ENCODE measurements at places on chromosomes 12 and 14.

GRCh38 chr14:30069536-30069935, 141.9 kb upstream of the PRKD1 start:
- DNase-seq = no peak

GRCh38 chr12:92365836-92366235, 220.2 kb upstream of the BTG1 start:
- DNase-seq = no peak

DNA sequence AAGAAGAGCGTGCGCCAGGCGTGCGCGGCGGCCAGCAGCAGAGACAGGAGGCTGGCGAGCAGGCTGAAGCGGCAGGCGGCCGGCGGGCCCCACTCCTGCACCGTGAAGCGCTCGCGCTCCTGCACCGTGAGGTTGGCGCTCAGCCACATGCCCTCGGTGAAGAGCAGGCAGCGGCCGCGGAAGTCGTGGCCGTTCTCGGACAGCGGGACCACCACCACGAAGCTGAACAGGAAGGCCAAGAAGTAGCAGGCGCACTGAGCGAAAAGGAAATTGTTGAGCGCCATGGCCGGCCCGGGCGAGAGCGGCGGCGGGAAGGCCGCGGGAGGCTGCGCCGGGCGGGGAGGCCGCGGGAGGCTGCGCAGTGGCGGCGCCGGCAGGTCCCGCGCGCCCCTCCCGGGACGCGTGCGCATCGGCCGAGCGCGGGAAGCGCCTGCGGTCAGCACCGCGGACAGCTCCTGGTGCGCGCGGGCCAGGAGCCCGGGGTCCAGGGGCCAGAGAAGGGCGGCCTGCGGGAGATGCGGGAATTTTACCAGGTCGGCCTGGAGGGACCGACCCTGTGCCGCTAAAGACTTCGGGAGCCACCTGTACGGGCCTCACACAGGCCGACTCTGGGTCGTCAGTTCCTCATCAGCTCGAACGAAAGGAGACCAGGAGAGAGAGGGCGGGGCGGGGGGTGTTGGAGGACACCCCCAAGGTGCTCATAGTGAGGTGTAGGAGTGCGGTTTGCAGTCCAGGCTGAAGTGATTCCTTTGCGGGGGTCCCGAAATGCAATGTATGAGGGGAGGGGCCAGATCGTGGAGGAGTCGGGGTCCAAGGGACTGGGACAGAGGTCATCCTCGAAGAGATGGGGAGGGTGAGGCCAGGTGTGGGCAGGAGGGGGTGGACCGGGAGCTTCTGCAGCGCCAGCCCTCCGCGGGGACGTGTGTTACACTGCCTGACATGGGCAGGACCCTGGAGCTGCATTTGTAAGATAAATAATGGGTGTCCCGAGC, at the start of gene TMEM179:
Gene TMEM179, minus strand, starts transcription at position 315 of the 992 bp plus-strand sequence. Its CDS starts 31 bp downstream, at position 284.
- DNase-seq = no peak

- DNase-seq = no peak
Measured at GRCh38 chr14:56046546-56046945, 71.7 kb upstream of the PELI2 start.

DNA sequence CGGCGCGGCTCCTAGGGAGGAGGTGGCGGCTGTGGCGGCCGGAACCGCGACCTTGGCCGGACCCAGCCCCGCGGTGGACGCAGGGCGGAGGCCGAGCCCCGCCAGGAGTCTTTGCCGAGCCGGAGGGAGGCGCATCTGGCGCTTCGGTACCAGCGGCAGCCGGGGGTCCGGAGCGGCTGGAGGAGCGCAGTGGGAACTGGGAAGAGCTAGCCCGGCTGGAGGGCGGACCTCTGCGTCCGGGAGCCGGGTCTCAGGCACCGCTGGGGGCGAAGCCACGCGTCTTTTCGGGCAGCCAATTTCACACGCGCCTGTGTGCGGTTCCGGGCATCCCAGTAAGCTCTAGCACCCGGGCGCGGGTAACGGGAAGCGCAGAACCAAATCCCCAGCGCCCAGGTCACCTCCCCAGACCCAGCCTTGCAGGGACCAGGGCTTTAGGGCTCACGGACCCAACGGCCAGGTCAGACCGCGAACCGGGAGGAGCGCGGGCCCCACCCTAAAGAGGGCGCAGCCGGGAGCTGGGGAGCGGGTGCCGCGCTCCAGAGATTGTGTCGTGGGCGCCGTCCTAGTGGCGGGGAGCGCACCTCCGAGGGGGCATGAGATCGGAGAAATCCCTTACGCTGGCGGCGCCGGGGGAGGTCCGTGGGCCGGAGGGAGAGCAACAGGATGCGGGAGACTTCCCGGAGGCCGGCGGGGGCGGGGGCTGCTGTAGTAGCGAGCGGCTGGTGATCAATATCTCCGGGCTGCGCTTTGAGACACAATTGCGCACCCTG, 89.4 kb downstream of the GALNT8 start:
- no peak for DNase-seq

DNA sequence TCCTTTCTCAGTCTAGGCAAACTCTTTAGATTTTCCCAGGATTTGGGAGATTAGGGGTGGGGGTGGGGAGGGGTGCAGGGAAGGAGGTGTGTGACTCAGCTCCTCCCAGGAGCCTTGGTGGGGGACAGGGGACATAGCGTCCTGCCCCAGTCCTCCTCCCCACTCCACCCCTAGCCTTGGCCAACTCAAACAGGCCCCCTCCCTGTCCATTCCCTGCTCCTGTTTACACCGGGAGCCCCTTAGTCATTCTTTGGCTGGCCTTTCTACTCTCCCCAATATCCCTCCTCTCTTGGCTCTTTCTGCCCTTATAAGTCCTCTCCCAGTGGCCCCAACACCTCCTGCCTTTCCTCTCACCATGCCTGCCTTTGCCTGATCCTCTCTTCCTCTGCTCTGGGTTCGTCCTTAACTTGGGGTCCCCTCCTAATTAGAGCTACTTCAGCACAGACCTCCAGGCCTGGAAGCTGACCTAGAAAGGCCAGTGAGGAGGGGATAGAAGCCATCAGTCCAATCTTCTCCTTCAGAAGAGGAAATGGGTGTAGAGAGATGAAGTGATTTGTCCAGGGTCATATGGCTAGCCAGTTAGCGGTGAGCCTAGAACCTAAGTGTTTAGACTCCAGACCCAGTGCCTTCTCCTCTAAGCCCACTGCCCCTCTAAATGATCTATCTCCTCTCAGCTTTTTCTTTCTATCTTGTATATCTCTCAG, 2.3 kb upstream of the ITGA5 start:
- no peak for DNase-seq

DNA sequence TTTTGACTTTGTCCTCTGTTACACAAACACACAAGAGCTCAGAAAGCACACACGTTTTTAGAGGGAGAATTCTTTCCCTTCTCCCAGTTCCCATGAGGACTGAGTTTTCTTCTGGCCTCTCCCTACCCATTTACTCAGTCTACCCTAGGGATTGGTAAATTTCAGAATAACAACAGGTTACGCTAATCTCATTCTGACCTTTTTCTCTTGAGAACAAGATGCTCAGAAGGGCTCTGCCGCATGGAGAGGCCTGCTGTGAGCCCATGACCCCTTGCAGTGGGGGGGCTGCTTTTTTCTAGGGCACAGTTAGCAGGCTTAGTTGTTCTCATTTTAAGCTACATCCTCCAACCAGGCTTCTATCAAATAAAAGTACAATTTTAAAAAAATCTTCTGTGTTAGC, 69.5 kb downstream of the GPR135 start:
- no peak for DNase-seq

DNA sequence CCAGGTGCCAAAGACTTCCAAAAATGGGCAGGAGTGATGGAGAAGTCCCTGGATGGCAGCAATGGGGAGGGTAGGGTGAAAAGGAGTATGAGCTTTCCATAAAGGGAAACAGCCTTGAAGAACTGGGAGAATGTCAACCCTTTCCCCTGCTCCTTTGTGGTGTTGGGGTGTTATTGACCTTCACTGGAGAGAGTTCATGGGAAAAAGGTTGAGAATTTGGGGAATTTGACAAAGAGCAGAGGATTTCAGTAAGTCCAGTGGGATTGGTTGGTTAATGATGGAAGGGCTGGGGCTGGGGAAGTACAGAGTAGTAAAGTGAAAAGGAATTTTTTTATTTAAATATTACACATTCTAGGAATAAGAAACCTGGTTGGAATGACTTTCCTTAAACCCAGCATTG, 116.6 kb downstream of the ERC1 start:
- no peak for DNase-seq

DNA sequence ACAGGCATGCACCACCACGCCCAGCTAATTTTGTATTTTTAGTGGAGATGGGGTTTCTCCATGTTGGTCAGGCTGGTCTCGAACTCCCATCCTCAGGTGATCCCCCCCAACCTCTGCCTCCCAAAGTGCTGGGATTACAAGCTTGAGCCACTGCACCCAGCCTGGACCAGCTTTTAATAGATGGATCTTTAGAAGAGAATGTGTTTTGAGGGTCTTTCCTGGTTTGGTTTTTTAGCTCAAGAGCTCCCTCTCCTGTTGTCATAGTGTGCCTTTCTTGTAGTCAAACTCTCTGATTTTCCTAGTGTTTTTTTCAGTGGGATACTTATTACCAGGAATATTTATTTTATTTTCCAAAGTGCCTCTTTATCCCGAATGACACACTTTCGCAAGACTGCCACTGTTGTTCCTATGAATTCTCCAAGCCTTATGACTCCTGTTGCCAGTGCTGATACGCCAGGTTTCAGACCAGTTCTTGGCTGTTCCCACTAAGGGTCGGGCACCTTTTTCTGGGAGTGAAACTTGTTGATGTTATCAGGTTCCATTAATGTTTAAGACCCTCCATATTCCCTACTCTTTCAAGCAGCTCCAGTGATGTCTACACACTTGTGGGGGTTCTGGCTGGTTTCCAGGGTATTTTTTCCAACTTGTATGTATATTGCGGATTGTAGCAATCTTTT, 31.5 kb upstream of the LIMA1 start:
- no peak for DNase-seq

DNA sequence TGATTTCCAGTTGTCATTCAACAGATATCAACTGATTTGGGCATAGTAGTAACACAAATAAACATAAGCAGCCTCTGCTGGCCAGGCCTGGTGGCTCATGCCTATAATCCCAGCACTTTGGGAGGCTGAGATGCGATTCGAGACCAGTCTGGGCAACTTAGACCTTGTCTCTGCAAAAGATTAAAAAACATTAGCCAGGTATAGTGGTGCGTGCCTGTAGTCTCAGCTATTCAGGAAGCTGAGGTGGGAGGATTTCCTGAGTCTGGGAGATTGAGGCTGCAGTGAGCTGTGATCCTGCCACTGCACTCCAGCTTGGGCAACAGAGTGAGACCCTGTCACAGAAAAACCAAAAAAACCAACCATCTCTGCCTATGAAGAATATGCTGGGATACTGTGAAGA, 7.1 kb downstream of the METAP2 start:
- DNase-seq = no peak

DNA sequence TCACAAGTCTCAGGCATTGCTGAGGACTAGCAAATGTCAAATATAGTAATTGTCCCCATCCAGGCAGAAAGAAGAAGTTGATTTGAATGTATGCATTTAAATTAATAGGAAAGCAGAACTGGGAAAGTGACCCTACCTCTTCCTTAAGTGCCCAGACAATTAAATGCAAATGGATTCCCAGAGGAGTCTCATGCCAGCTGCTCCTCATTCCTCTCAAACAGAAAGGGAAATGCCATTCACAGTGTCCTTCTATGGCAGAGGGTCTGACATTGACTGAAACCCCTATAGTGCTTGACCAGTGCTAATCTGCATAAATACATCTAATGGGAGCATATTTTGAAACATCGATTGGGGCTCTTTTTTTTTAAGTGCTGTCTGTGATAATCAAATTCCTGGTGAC, 292.4 kb upstream of the SEL1L start:
- no peak for DNase-seq

GRCh38 chr12:124057691-124058090, 84.7 kb downstream of the ZNF664 start:
- no peak for DNase-seq

DNA sequence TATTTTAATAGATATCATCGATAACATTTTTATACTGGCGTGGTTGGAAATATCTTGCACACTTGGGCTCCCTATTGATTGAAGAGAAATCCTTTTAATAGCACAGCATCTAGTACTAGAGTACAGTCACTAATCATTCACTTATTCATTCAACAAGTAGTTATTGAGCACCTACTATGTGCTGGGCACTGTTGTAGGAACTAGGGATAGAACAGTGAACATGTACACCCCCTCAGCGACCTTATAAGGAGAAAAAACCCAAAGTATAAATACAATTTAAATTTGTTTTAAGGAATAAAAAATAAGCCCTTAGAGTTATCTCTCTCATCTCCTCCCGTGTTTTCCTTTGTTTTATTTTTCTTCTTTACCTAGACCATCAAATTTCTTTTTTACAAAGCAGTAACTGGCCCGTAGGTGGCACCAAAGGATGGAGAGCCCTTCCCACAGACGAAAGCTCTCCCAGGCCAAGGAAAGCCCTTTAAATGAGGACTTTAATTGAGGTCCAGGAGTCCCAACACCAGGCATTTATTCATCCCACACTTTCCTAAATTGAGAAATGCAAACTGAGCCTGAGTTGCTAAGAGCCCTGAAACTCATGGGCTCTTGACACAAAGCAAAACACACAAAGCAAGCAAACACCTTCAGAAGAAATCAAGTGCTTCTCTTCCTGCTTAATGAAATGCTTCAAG, 29.0 kb downstream of the PEBP1 start:
- no peak for DNase-seq

DNA sequence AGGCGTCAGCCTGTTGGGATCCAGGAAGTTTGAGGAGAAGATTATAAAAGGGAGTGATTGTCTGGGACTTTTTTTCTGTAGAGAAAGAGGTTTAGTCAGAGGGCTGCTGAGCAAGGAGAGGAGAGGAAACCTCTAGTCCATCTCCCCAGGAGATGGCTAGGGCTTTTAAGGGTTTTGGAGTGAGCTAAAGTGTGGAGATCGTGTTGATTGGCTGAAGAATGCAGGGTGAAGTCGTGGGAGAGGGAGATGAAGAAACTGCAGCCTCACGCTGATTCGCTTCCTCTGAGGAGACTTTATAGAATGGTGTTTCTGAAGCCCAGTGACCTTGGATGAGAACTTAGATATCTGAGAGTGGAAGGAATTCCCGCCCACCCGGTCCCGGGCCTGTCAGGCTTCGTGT, 193.7 kb upstream of the PWP1 start:
- DNase-seq = no peak

DNA sequence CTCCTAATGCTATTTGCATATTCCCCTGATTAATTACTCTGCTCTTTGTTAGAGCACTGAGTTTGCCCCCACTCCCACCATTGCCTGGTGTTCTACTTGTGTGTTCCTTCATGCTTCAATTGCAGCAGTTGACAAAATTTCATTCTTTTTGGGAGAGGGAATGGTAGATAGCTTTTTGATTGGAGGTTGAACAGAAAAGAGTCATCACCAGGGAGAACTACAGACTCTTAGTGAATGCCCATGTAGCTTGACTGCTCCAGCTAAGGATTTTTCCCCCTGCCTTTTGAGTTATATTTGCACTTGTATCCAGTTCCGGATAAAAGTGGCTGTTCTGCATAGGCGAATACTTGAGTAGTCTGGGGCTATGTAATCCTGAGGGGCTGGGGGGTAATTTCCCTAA, 183.9 kb downstream of the ETNK1 start:
- no peak for DNase-seq

- DNase-seq = no peak
Measured at GRCh38 chr12:90360300-90360699, 594.7 kb downstream of the CCER1 start.

DNA sequence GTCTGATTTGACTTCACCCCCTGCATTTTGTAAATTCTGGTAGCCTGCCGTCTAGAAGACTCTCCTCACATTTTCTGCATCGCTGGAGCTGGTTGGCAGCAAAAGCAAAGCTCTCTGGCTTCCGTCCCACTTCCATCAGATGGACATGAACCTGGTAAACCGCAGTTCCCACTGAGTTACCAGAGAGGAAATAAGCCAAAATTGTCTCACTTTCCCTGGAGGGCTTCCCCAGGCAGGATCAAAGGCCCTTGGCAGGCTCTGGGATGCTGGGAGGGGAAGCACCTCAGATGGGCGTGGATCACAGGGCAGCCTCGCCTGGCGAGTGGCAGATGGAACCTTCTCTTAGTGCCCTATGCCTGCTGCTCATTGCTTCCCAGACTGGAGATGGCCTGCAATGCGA, 243.5 kb downstream of the TMEM132C start:
- no peak for DNase-seq

Data from retinal pigment epithelial cell (primary cell).